Upper lobe of right lung (tissue), 1 donor: ENCODE measurements at places on chromosomes 12 and 14. TPM values are rescaled to one million over a fixed set of nuclear protein-coding genes. Genes with fewer than 3 reads are reported as not detected.

Gene NFE2
- 7.5 TPM for total RNA-seq

DNA sequence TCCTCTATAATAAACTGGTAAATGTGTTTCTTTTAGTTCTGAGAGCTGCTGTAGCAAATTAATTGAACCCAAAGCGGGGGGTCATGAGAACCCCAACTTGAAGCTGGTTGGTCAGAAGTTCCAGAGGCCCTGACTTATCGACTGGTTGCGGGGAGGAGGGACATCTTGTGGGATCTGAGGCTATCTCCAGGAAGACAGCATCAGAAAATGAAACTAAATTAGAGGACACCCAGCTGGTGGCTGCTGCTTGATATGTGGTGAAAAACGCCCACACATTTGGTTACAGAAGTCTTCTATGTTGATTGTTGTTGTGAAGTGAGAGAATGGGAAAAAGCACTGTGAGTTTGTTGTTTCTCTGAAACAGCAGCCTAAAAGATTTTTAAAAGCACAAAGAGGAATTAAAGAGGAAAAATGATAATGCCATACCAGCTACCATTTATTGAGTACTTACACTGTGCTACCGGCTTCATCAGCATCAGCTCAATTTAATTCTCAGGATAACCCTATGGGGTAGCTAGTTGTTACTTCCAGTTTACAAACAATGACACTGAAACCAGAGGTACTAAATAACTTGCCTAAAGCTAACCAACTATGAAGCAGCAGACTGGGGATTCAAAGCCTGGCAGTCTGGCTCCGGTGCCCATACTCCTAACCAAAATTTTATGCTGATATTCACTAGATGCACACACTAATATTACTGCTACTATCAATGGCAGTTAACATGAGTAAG, 24.3 kb downstream of the DDX24 start:
- no peak for DNase-seq
- peaks cover 16% of the 10 kb centered on the region for H3K4me1 ChIP-seq

GRCh38 chr14:78637908-78638475, 467.8 kb downstream of the NRXN3 start:
- no peaks in the 10 kb centered on the region for H3K36me3 ChIP-seq
- no peak overlapping the region for H3K27ac ChIP-seq
- no peaks in the 10 kb centered on the region for H3K27me3 ChIP-seq
- no peak overlapping the region for H3K4me3 ChIP-seq
- no peak for DNase-seq

DNA sequence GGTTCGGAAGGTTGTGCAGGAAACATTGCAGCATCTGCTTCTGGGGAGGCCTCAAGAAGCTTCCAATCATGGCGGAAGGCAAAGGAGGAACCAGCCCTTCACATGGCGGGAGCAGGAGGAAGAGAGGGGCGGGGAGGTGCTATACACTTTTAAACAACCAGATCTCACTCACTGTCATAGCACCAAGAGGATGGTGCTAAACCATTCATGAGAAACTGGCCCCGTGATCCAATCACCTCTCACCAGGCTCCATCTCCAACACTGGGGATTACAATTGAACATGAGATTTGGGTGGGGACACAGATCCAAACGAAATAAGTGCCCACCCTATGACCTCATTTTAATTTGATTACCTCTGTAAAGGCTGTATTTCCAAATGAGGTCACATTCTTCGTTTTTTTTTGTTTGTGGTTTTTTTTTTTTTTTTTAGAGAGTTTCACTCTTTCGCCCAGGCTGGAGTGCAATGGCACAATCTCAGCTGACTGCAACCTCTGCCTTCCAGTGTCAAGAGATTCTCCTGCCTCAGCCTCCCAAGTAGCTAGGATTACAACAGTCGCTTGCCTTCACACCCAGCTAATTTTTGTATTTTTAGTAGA, 11.4 kb upstream of the ORAI1 start:
- H3K36me3 ChIP-seq = no peaks in the 10 kb centered on the region
- no peaks in the 10 kb centered on the region for H3K27me3 ChIP-seq
- no peak overlapping the region for H3K4me3 ChIP-seq
- H3K4me1 ChIP-seq = no peaks in the 10 kb centered on the region
- DNase-seq = no peak

DNA sequence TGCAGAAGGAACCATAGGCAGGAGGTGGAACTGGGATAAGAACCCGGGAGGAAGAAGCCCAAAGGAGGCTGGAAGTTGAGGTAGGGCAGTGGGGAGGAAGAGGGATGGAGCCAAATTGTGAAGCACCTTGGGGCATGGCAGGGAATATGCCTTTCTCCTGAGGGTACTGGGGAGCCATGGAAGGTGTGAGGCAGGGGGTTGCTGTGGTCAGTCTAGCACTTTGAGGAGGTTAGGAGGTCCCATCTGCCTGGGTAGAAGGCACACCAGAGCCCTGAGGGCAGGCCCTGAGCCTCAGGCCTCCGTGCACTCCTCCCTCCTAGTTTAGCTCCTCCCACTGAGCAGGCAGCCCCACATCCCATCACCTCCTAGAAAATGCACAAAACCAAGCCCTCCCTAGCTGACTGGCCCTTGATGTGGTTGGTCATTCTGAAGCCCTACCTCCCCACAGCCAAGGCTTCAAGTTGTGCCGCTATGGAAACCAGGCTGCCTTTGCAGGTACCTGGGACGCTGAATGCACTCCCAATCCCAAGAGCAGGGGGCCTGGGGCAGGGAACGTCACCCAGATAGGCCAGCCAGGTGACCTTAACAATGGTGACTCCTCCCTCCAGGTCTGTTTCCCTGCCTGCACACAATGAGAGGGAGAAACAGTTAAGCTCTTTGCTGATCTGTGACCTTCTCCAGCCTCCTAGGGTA, 15.1 kb downstream of the PHETA1 start:
- no peak for DNase-seq
- no peaks in the 10 kb centered on the region for H3K4me1 ChIP-seq
- H3K27me3 ChIP-seq = no peaks in the 10 kb centered on the region
- no peak overlapping the region for H3K4me3 ChIP-seq
- no peaks in the 10 kb centered on the region for H3K36me3 ChIP-seq
- no peak overlapping the region for H3K27ac ChIP-seq

- no peaks in the 10 kb centered on the region for H3K4me1 ChIP-seq
- DNase-seq = no peak
- H3K27ac ChIP-seq = no peak overlapping the region
- no peaks in the 10 kb centered on the region for H3K27me3 ChIP-seq
- H3K36me3 ChIP-seq = peaks cover 17% of the 10 kb centered on the region
These were observed 54.5 kb downstream of the MIS18BP1 start for GRCh38 chr14:45198551-45198950.

DNA sequence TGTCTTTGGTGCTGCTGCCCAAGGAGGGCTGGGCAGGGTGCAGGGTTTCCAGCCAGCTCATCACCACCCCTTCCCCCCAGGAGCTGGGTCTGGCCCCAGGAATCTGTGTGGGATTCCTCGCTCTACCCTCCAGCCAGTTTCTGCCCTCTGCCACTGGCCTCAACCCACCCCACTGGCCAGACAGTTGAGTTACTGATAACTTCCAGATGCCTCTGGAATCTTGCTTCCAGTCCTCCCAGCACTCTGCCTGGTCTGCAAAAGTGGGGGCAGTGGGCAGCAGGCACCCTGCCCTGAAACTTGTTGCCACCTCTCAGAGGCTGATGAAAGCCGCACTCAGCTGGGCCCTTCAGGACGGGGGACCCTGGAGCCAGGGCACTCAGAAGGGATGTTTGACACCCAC, 20.1 kb upstream of the TBX3 start:
- H3K4me3 ChIP-seq = no peak overlapping the region
- no peaks in the 10 kb centered on the region for H3K36me3 ChIP-seq
- DNase-seq = no peak
- peaks cover 44% of the 10 kb centered on the region for H3K27me3 ChIP-seq

DNA sequence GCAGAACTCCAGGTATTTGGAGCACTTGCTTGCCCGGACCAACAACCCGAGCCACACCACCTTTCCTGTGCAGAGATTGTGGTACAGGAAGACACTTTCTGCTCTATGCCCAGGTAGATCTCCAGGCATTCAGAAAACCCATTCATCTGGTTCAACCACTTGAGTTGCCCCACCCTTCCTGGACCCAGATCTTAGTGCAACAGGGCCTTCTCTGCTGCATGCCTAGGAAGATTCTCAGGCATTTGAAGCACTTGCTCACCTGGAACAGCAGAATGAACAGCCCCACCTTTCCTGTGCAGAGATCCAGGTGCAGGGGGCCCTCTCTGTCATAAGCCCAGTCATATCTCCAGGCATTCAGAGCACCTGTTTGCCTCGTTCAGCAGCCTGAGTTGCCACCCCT, 412.8 kb upstream of the MGAT4C start:
- H3K36me3 ChIP-seq = no peaks in the 10 kb centered on the region
- H3K27me3 ChIP-seq = no peaks in the 10 kb centered on the region
- DNase-seq = peak; percentile 30
- no peaks in the 10 kb centered on the region for H3K4me1 ChIP-seq
- H3K4me3 ChIP-seq = no peak overlapping the region

- no peak overlapping the region for H3K4me3 ChIP-seq
- no peaks in the 10 kb centered on the region for H3K27me3 ChIP-seq
- DNase-seq = no peak
- H3K4me1 ChIP-seq = no peaks in the 10 kb centered on the region
- no peaks in the 10 kb centered on the region for H3K36me3 ChIP-seq
These were observed 552.3 kb downstream of the SLC16A7 start for GRCh38 chr12:60148109-60148508.

DNA sequence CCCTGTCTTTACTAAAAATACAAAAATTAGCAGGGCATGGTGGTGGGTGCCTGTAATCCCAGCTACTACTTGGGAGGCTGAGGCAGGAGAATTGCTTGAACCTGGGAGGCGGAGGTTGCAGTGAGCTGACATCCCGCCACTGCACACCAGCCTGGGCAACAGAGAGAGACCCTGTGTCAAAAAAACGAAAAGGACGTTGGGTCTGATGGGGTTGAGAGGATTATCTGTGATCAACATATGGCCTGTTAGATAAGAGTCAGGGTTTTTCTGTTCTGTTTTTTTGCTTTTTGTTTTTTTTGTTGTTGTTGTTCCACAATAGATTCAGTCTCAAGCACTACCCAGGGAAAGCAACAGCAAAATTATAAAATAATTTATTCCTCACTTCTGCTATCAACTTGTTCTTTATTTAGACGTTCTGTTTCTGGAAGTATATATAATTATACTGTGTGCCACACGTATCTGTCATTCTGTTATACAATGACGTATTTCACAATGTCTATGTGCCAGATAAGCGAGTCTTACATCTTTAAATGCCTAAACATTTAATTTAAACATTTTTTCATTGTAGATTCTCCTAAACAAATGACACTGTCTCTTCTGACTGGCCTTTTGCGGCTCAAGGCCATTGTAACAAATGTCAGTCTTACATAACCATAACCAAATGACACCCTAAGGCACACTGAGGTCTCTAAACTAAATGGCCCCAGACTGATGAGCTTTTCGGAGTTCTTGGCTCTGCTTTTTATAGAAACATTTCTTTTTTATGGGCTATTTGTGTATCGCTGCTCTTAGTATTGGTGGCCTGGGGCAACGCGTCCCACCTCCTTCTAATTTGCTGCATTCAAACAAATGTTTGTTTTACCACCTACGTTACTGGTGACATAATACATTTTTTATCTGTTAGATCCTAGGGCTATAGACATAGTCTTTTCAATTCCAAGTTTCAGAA, 7.2 kb upstream of the P2RX4 start:
- H3K4me1 ChIP-seq = no peaks in the 10 kb centered on the region
- no peak overlapping the region for H3K4me3 ChIP-seq
- H3K27ac ChIP-seq = no peak overlapping the region

GRCh38 chr12:63276537-63277365, 125.8 kb upstream of the AVPR1A start:
- no peaks in the 10 kb centered on the region for H3K27me3 ChIP-seq
- no peaks in the 10 kb centered on the region for H3K36me3 ChIP-seq
- no peak overlapping the region for H3K27ac ChIP-seq
- no peaks in the 10 kb centered on the region for H3K4me1 ChIP-seq
- H3K4me3 ChIP-seq = no peak overlapping the region
- DNase-seq = no peak

- DNase-seq = no peak
- H3K27me3 ChIP-seq = no peaks in the 10 kb centered on the region
- H3K27ac ChIP-seq = no peak overlapping the region
- peaks cover 4% of the 10 kb centered on the region for H3K4me1 ChIP-seq
- H3K4me3 ChIP-seq = no peak overlapping the region
These were observed 25.4 kb upstream of the PLEKHG6 start for GRCh38 chr12:6285063-6285477.

DNA sequence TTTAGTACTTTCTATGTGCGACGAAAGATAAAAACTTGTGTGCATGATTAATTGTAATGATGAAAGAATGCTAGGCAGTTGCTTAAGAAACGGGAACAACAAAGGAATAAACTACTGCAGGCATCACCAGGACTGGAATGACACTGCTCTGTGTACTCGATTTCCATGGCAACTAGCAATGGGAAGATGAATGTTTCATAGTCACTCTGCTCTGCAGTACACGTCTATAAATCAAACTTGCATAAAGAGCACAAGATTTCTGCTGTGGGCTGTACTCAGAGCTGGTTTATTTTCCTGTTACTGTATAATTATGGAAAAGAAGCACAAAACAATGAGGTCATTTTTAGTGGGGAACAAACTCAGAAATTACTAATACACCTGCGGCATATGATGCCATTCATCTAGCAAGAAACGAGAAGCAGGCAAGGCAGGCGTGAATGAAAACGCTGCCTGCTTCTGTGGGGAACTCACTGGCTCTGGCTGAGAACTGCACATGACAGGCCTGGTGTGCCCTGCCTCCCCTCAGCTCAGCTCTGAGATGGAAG, 41.8 kb downstream of the EFCAB11 start:
- H3K4me1 ChIP-seq = no peaks in the 10 kb centered on the region
- H3K4me3 ChIP-seq = no peak overlapping the region
- H3K36me3 ChIP-seq = no peaks in the 10 kb centered on the region

GRCh38 chr14:23881282-23881681, 72.3 kb upstream of the DHRS4 start:
- no peak for DNase-seq
- H3K27ac ChIP-seq = no peak overlapping the region

- no peak overlapping the region for H3K4me3 ChIP-seq
- no peaks in the 10 kb centered on the region for H3K27me3 ChIP-seq
- H3K4me1 ChIP-seq = peaks cover 25% of the 10 kb centered on the region
- no peak overlapping the region for H3K27ac ChIP-seq
These were observed 13.2 kb downstream of the GNS start for GRCh38 chr12:64745980-64746379.
